CD4-positive, alpha-beta T cell treated with Interleukin-6 for 4 hours (primary cell): ENCODE measurements at places on chromosomes 7 and 10.

DNA sequence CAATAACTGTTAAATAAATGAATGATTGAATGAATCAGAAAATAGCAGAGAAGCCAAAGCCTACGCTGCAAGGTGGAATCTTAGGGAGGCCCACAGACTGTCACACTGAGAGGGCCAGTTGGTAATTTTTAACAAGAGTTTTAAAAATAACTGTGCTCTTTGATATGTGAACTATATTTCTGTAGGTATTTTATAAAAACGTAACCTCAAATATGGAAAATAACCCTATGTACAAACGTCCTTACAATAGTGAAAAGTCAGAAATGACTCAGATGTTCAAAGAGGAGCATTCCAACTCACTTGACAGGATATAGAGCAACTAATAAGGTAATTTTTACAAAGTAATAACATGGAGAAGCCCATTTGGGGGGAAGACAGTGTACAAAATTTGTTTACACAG is 18.9 kb upstream of the TMEM273 start:
- DNase-seq: no peak

- DNase-seq: no peak
Observed at GRCh38 chr7:129924602-129925001, 28.2 kb downstream of the UBE2H start.

DNA sequence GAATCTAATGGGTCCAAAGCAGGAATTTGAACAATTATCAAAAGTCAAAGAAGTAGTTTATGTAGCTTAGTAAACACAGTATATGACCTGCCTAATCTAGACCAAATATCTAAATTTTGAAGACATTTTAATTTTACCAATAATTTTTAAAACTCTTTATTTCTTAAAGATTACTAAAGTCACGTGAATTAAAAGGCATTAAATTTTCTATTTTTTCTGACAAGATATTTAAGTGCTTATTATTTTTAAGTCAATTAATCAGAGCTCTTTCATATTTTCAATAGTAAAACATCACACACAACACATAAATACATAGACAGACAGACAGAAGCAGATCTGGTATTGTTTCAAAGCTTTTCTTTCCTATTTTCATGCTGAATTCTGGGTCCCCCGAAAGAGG is 89.5 kb downstream of the ZNF467 start:
- DNase-seq: no peak

DNA sequence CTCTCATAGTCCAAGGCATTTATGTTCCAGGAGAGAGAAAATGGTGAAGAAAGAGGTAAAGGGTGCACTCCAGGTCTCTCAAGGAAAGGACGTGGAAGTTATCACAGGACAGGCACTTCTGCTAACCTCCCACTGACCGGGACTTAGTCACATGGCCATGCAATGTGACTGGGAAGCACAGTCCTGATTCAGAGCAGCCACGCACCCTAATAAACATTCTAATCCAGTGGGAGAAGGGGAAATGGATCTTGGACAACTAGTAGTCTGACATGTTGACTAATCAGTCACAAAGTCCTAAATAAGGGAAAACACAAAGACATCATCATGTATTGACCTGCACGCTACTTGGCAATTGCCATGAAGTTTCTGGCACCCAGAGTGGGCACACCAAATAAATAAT is 417.5 kb upstream of the ZMIZ1 start:
- DNase-seq: no peak

DNA sequence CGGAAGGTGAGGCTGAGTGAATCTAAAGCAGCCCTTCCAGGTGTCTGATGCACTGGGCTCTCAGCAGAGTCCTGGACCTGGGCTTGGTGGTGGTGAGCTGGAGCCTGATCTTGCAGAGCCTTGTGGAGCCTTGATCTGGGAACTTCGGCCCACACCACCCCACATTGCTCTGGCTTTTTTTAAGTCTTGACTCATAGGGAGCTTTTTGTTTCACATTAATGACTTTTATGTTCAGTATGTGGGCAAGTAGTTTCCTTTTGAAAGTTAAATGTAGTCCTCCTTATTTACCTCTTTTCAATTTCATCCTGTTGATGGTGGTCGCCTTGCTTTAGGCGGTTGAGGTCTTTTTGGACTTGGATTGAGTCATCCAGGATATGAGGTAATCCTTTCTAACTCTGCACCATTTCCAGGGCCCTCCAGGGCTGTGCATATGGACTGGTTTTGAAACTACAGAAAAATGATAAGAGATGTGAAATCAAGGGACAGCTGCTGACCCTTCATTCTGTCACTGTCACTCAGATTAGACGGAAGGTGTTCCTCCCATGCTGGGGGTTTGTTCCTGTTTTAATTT is 2.9 kb upstream of the NRAP start:
- no peak for DNase-seq

DNA sequence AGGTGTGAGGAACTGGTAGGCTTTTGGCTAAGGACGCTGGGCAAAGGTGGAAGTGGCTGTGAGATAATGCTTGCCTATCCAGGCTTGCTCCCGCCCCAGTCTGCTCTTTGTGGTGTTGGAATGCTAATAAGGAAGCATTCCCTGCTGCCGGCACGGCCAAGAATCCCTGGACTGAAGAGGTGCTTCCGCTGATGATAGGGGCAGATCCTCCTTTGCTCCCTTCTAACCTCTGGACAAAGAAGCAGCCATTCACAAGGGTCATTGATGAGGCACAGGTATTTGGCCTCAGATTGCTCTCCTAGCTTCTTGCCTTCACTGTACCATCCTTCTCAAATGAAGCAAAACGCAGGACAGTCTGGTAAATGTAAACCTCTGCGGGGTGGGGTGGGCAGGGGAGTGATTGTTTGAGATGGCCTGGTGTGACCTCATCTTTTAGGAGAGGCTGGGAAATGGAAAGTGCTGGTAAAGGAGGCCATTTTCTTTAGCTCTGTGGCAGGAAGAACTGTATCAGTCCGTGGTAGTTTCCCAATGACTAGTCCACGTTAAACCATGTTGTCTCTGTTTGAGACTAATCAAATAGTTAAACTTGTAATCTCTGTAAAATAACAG is 1.7 kb downstream of the PGAM1 start:
- no peak for DNase-seq

GRCh38 chr10:132145002-132145401 is 41.7 kb upstream of the DPYSL4 start:
- DNase-seq: no peak

- DNase-seq: no peak
Observed at GRCh38 chr10:2682491-2682890, 384.9 kb upstream of the PFKP start.

- no peak for DNase-seq
Observed at GRCh38 chr10:94036766-94037033, 43.0 kb downstream of the PLCE1 start.

- DNase-seq: no peak
Observed at GRCh38 chr10:96656839-96657238, 63.5 kb downstream of the PIK3AP1 start.

DNA sequence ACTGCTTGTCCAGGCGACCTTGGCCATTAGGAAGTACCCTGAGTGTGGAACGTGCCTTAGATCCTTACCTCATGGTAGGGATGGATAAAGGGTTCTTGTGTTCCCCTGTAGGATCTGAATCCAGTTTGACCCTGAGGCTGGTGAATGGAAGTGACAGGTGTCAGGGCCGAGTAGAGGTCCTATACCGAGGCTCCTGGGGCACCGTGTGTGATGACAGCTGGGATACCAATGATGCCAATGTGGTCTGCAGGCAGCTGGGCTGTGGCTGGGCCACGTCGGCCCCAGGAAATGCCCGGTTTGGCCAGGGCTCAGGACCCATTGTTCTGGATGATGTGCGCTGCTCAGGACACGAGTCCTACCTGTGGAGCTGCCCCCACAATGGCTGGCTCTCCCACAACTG is 31.6 kb downstream of the DMBT1 start:
- DNase-seq: no peak

GRCh38 chr10:102375250-102375649 is 20.3 kb upstream of the NFKB2 start:
- DNase-seq: peak; percentile 21

- no peak for DNase-seq
Observed at GRCh38 chr7:85673876-85674275, 487.0 kb upstream of the SEMA3D start.

DNA sequence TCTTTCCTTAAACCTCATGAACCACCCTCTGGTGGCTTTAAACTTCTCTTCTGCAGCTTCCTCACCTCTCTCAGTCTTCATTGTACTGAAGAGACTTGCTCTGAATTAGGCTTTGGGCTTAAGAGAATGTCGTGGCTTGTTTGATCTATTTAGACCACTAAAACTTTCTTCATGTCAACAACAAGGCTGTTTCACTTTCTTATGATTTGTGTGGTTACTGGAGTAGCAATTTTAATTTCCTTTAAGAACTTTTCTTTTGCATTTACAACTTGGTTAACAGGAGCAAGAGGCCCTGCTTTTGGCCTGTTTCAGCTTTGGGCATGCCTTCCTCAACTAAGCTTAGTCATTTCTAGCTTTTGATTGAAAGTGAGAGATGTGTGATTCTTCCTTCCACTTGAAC is 38.1 kb upstream of the CDHR3 start:
- DNase-seq: peak; percentile 29

GRCh38 chr10:24674892-24675632 is 48.6 kb downstream of the ARHGAP21 start:
- no peak for DNase-seq

GRCh38 chr10:52146766-52147165 is 167.3 kb upstream of the DKK1 start:
- DNase-seq: no peak
